ENCODE measurements at places on chromosomes 4 and X.

DNA sequence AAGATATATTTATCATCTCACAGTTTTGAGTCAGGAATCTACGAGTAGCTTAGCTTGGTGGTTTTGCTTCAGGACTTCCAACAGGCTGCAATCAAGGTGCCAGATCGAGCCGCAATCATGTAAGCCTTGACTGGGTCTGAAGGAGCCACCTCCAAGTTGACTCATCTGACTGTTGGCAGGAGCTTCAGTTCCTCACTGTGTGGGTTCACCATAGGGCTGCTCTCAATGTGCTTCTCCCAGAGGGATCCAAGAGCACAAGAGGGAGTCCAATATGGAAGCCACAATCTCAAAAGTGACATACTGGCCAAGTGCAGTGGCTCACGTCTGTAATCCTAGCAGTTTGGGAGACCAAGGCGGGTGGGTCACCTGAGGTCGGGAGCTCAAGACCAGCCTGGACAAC, 26.5 kb downstream of the DCHS2 start:
- no peak for DNase-seq

- DNase-seq: no peak
Measured at GRCh38 chr4:23166407-23166806, 473.7 kb downstream of the GBA3 start.

- DNase-seq: no peak
Measured at GRCh38 chr4:138611721-138612120, 369.6 kb upstream of the SLC7A11 start.

DNA sequence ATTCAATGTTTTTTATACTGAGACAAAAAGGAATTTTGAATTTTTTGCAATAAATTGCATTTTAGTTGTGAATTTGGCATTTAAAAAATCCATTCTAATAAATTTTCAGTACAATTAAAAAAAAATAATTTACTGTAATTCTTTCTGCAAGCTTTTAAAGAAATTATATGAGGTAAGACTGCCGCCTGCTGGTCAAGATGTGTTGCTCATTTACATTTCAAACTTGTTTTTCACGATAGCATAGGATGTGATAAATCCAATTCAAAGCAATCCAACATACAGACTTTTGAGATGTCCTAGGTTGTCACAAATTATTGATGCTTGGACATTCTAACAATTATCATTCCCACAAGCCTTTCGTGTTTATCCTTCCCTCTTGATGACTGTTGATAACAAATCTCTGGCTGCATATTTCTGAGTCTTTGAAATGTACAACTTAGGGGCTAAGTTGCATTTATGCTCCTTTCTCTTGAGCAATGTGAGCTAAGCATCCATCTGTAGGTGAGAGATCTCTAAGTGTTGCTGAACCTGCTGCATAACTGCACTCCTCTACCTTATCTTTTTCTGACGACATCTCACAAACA, 21.7 kb upstream of the MFAP3L start:
- DNase-seq: no peak

DNA sequence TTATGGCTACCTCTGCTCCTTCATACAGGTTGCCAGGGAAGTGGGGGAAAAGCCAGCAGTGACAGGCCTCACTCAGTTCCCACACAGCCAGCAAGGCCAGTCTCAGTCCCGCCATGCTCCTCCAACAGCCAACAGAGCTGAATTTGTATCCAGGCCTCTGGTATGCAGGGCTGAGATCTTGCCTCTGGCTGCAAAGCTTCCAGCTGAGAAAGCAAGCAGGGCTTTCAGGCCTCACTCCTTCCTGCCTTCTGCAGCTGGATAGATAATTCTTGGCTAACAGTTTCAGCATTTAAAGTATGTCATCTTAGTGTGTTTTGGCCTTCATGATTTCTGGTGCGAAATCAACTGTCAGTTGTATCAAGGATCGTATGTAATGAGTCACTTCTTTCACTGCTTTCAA, 103.6 kb downstream of the GNL3L start:
- DNase-seq: no peak

DNA sequence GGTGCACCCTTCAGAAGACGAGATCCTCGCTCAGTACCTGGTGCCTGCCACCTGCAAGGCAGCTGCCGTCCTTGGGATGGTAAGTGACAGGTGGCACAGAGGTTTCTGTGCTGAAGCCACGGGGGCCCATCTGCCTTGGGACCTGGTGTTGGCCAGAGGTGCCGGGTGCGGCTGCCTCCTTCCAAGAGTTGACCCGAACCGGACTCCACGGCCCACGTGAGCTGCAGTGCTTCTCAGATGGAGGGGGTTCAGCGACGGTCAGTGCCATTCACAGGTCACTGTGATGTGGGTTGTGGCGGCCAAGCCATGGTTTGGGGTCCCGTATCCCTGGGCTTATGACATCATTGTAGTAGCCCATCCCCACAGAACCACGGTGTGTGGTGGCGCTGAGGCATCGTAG, 19.0 kb upstream of the MSANTD1 start:
- DNase-seq: no peak

- no peak for DNase-seq
Measured at GRCh38 chrX:155819966-155820491, 61.1 kb upstream of the VAMP7 start.

- DNase-seq: no peak
Measured at GRCh38 chrX:31038575-31039326, 33.1 kb downstream of the FTHL17 start.

Measured in vagina (tissue), 2 donors.